Activated CD8-positive, alpha-beta memory T cell treated with anti-CD3 and anti-CD28 coated beads for 4 hours (primary cell): ENCODE measurements at places on chromosomes 1 and 21.

DNA sequence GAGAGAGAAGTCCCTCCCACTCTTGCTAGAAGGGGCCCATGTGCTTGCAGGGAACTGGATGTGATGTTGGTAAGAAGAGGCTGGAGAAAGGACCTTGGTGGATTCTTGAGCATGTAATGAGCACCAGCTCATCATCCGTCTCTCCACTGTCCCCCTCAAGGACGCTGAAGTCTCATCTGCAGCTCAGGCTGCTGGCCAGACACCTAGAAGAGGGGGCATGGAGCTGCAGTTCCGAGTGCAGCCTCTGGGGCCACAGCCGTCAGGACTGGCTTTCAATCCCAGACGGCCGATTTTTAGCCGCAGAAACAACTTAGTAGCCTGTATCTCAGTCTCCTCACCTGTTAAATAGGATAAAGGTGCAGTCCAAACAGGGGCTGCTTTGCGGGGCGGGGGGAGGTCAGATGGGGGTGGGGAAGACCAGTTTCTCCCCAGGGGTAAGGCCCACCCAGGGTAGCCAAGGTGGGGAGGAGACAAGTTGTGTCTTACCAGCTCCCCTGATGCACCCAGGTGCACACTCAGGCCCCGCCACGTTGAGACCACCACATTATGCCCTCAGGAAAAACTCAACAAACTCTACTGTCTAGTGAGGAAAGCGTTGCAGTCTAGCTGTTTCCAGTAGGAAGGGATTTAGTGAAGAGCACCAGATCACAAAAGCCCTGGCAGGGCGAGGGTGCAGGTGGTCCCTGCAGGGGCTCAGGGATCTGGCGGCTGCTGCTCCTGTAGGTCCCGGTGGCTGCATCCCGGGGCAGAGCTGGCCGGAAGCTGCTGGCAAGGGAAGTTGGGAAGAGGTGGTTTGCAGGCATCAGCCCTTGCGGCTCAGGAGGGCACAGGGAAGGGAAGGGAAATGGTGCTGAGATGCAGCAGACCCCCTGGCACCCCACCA, 29.5 kb downstream of the LDLRAP1 start:
- DNase-seq: no peak

DNA sequence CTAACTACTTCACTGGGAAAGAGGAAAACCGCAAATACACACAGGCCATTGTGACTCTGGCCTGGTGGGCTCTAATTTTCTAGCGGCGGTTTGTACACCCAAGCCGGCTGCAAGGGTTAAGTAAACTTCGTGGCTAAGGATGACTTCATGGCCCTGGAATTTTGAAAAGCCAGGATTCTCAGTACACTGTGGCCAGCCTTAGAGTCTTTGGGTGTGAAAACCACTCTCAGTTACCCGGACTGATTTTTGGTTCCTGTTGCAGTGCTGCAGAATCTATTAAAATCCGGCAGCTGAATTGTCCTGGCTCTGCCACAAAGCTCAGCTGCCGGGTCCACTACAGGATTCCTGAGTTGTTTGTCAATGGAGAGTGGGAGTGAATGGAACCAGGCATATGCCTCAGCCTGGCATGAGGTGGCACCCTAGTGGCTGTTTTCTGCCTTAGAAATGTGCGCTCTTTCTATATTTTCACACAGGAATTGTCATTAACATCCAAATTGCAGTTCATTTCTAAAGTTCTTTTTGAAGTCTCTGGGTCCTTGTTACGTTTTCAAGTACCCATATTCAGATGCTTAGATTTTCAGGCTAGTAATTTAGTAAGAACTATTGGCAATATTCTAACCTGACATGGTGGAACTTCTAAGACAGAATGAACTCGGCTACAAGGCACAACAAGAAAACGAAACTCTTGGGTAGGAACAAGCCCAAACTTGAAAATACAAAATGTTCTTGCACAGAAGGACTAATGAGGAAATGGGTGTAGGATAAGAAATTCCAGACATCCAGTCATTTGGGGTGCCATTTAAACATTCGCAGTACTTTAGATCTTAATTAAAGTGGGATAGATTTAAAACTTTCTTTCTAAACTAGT, 255.9 kb downstream of the NFIA start:
- no peak for DNase-seq

- no peak for DNase-seq
Observed at GRCh38 chr1:197392541-197392940, 124.5 kb downstream of the CRB1 start.

- no peak for DNase-seq
Observed at GRCh38 chr1:210499956-210500355, 171.3 kb downstream of the HHAT start.

DNA sequence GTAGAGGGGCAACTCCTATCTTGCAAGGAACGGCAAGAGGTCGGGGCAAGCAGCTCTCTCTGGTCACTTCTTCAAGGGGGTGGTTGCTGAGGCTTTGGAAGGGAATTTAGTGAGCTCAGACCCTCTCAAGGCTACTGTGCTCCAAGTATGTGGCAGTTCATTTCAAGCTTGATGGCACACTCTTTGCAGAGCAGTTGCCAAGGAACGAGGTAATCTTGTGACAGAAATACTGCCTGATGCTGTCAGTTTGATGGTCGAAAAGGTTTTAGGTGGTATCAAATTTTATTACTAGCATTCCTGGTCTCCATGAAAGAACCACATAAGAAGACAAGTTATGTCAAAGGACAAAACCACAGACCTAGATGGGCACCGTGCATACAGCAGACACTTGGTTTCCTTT, 13.1 kb downstream of the CFAP298 start:
- DNase-seq: no peak
